ENCODE measurements at places on chromosomes 5 and 9.

DNA sequence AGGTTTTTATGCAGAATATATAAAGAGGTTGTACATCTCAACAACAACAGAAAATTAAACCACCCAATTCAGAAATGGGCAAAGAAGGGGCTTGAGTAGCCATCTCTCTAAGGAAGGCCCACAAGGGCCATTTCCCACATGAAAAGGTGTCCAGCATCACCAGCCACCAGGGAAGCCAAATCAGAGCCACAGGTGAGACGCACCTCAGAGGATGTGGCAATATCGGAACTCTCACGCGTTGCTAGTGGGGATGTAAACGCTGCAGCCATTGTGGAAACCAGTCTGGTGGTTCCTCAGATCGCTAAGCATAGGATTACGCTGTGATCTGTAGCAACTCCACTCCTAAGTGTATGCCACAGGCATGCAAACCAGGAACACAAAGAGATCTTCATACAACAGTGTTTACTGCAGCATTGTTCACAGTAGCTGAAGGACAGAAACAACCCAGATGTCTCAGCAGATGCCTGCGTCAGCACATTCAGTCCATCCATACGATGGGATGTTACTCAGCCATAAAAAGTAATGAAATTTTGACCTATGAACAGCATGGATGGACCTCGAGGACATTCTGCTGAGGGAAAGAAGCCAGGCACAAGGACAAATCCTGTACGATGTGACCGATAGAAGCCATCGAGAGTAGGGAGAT lies 84.3 kb upstream of the CACNA1B start:
- DNase-seq, result no peak

- DNase-seq, result no peak
These were observed 53.6 kb downstream of the ERGIC1 start for GRCh38 chr5:172887692-172888091.

DNA sequence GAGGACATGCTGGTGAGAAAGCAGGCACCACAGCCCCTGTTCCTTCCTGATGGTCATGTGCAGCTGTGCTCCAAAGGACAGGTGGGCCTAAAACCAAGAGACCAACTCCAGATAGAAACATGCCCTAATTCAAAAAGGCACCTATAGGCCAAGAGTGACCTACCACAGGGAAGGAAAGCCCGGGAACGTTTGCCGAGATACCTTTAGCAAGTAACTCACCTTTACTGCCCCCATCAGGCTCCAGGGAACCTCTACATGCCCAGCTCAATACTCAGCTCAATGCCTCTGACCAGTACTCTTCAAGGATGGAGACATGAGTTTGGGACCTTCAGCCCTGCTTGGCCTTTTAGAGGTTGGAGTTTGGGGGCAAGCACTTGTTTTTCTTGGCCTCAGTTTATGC lies 172.8 kb upstream of the FSTL4 start:
- no peak for DNase-seq

DNA sequence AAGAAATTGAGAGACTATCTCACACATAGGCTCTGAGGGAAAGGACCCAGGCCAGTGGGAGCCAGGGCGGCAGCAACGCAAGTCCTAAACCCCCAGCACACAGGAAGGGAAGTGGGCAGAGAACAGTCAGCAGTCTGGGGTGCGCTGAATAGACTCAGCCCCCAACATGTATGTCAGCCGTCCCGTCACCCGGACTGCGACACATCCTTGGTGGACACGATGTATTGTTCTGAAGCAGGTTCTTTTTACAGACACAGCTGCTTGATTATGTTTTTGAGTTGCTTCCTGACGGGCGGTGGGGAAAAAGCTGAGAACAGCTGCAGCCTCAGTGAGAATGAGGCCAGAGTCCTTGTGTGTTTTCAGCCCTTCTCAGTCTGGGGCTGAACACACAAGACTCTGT lies 64.1 kb upstream of the CXCL14 start:
- no peak for DNase-seq

DNA sequence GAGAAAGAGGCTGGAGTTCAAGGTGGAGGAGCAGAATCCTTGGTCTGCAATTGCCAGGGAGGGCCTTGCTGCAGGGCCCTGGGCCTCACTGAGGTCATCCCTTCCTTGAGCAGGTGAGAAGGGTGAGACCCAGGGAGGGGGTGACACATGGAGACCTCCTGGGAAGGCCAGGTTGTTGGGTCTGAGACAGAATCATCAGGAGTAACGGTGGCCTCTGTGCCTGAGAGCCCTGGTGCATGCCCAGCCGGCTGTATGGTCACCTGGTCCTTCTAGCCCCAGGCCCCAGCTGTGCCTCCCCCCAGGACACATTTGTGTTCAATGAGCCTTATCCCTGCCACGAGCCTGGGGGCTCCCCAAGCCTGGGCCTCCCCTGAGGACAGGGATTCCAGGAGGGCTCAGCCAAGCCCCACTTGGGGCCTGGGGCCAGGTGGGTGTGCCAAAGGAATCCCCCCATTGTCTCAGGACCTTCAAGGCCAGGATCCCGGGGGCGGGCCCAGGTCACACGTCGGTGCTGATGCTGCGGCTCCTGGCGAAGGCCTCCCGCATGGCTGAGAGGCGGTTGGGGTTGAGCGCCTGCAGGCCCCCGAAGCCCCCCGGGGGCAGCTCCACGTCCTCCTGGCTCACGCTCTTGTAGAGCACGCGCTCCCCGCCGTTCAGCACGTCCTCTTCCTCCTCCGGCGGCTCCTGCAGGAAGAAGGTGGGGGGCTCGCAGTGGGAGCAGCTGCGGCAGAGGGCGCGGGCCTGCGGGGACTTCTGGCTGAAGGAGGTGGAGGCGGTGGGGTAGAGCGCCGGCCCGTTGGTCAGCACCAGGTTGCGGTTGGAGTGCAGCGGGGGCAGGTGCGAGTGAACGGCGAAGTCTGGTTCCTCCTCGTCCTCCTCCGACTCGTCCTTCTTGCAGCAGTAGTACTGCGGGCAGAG lies 30.4 kb downstream of the FAM163B start:
- DNase-seq, result no peak

- DNase-seq, result no peak
These were observed 60.5 kb downstream of the MAP1B start for GRCh38 chr5:72167804-72168203.

DNA sequence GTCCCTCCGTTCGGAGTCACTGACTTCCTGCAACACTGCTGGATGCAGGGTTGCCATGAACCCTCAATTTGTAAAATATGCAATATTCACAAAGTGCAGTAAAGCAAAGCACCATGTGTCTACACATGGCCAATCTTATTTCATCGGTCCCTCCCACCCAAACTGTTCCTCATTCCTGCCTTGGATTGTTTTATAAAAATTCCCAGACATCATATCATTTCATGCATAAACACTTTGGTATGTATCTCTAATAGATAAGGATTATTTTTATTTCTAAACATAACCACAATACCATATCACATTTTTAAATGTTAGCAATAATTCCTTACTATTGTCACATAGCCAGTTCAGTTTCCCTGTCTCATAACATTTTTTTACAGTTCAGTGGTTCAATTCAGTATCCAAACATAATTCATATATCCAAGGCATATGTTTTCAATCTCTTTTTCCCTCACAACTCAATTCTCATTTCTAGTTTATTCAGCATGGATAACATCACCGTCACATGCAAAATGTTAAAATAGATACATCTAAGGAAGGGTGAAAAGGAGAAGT lies 82.0 kb upstream of the PCAT7 start:
- DNase-seq, result no peak

DNA sequence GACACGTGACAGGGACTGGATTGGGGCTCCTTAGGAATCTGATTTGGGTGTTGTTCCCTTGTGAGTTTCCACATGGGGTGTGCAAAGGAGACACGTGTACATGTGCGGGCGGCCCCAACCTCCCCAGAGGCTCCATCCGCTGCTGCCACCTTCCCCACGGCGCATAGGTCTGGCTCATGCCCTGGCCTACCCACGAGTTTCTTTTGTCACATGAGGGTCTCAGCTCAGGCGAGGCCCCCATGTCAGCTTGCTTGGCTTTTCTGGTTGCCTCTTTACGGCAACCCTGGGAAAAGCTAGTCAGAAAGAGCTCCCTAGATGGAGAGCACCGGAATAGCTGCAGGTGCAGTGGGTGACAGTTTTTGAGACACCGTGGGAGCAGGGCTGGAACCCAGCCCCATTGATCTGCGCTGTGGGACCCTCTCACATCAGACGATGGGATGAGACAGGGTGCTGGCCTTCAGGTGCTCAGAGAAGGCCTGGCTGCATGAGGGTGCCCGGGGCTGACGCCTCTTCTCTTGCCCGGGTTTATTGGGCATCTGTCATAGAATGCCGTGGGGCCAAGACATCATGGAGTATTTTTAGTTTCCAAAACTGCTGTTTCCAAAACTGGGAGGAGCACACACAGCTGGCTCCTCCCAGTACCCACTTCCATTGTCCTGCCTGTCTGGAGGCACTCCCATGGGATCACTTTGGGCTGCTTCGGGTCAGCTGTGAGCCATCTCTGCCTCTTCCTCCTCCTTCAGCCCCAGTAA lies 107.8 kb downstream of the WNK2 start:
- no peak for DNase-seq

DNA sequence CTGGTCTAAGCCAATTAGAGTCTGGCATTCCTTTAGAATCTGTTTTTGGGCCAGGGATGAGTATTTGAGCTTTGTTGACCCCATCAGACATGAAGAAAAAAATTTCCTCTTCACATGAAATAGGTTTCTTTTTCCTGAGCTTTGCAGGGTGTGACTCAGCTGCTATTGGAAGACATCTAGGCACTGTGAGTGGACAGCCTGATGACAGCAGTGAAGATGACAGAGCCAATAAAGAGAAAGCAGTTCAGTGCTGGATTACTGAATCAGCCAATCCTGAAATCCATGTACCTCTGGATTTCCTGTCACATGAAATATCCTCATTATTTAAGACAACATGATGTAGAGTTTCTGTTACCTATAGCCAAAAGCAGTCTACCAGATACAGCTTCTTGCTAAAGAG lies 51.3 kb upstream of the GRIA1 start:
- DNase-seq, result no peak

GRCh38 chr5:65142016-65142415 lies 339.7 kb downstream of the ADAMTS6 start:
- no peak for DNase-seq

DNA sequence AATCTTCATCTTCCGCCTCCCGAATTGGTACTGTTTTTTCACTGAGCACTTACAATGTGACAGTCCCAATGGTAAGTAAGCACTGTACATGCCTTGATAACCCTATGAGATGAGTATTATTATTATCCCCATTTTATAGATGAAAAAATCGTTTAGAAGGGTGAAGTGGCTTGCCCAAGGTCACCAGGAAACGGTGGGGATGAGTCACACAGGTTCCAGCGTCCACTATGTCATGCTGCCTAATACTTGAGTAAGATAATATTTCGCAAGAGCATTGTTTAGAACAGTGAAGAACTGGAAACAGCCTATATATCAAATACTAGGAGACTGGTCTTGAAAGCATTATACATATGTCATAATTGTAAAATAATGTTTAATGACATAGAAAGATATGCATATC lies 12.9 kb downstream of the HAND1 start:
- no peak for DNase-seq

GRCh38 chr9:9521033-9521779 lies 1091.6 kb downstream of the PTPRD start:
- DNase-seq, result no peak

GRCh38 chr9:96612105-96612965 lies 7.3 kb downstream of the CDC14B start:
- DNase-seq, result peak; percentile 74

GRCh38 chr9:129076640-129077037 lies 4.3 kb upstream of the DOLPP1 start:
- DNase-seq, result no peak

DNA sequence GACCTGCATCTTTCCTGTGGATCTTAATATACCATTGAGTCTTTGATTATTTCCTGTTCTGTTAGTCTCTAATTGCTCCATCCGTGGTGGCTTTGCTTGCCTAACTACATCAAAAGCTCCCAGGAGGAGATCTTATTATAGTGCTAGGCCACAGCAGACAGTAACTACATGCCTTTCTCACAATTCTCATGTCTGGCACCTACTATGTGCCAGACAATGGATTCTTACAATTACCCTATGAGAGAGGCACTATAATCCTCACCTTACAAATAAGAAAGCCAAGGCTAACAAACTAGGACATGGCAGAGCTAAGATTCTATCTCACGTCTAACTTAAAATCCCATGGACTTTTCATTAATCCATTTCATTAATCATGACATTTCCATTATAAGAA lies 70.3 kb upstream of the TARS1 start:
- DNase-seq, result no peak

GRCh38 chr9:99387431-99387830 lies 165.3 kb downstream of the SEC61B start:
- DNase-seq, result no peak

Measured in amniotic stem cell (primary cell).